Keratinocyte (primary cell): ENCODE measurements at places on chromosomes 16 and 17. TPM values are rescaled to one million over a fixed set of nuclear protein-coding genes. Genes with fewer than 3 reads are reported as not detected.

Gene NPIPB2
- polyA plus RNA-seq, result 3.6 to 5.5 TPM (median 5.0 TPM) in 3 replicates

GRCh38 chr17:21523497-21524210 lies 147.5 kb downstream of the KCNJ12 start:
- H3K4me3 ChIP-seq, result no peak overlapping the region
- DNase-seq, result no peak
- H3K4me1 ChIP-seq, result no peaks in the 10 kb centered on the region
- H3K27me3 ChIP-seq, result no peaks in the 10 kb centered on the region
- no peaks in the 10 kb centered on the region for H3K36me3 ChIP-seq
- no peak overlapping the region for H3K27ac ChIP-seq

Gene SLFN11
- 1.4 to 5.0 TPM (median 3.5 TPM) in 3 replicates for polyA plus RNA-seq

DNA sequence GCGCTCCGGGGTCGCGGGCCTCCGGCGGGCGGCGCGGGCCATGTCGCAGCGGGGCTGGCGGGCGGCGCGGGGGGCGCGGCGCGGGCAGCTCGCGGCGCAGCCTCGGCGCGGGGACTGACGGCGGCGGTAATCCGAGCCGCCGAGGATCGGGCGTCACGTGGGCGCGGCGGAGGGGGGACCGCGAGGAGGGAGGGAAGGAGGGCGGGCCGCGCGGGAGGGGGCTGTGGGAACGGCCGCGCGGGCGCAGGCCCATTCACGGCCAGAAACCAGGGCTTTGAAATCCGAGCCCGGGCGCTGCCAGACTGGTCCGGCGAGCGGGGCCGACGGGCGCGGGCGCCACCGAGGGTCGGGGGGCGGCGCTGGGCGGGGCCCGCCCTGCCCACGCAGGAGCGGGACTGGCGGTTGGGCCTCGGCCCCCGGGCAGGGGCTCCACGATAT lies at the start of gene MTSS2:
Gene MTSS2, minus strand, starts transcription at position 116 of the 438 bp plus-strand sequence. CDS start 262 bp downstream, outside the sequence.
- H3K27me3 ChIP-seq, result no peaks in the 10 kb centered on the region
- H3K4me1 ChIP-seq, result peaks cover 54% of the 10 kb centered on the region
- peaks cover 2% of the 10 kb centered on the region for H3K36me3 ChIP-seq

- H3K27me3 ChIP-seq, result no peaks in the 10 kb centered on the region
- no peaks in the 10 kb centered on the region for H3K4me1 ChIP-seq
- no peaks in the 10 kb centered on the region for H3K36me3 ChIP-seq
- no peak overlapping the region for H3K4me3 ChIP-seq
Measured at GRCh38 chr16:12637002-12637401, 166.7 kb downstream of the CPPED1 start.

DNA sequence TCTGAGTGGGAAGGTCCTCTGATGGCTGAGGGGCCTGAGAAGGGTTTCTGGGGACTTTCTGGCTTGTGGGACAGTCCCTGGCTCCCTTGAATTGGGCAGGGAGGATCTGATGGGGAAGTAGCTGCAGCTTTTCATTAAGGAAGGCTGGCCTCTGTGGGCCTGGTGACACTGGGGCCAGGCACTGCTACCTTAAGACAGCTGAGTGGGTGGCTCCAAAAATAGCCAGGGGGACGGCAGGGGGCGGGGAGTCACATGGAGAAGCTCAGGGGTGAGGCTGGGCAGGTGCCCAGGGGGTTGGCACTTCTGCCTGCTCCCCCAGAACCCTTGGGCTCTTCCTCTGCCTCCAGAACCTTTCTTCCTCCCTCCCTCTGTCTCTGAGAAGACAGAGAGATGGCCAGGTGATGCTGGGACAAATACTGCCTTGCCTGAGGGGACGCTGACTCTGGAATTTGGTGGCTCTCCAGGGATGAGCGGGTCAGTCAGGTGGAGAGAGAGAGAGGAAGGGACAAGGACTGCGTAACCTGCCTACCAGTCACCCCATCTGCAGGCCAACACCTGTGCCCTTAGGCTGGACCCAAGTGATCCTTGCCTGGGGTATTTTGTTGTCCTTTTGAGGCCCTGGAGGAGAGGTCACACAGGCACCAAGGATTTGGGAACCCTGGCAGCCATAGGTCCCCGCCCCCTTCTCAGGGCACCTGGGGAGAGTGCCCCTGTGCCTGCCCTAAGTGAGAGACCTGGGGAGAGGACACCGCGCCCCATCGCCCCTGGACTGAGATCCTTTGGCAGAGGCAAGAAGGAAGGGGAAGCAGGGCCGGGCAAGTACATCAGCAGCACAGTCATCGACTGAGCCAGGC lies 1.7 kb upstream of the SGCA start:
- H3K4me1 ChIP-seq, result peaks cover 9% of the 10 kb centered on the region
- H3K27me3 ChIP-seq, result peaks cover 3% of the 10 kb centered on the region
- no peak for DNase-seq
- no peak overlapping the region for H3K4me3 ChIP-seq

GRCh38 chr17:77872714-77873499 lies 85.6 kb upstream of the TNRC6C start:
- H3K36me3 ChIP-seq, result no peaks in the 10 kb centered on the region
- H3K27me3 ChIP-seq, result no peaks in the 10 kb centered on the region
- no peak overlapping the region for H3K27ac ChIP-seq
- no peak overlapping the region for H3K4me3 ChIP-seq
- no peaks in the 10 kb centered on the region for H3K4me1 ChIP-seq
- no peak for DNase-seq

GRCh38 chr17:77723909-77724875 lies 234.3 kb upstream of the TNRC6C start:
- no peaks in the 10 kb centered on the region for H3K4me1 ChIP-seq
- no peak overlapping the region for H3K4me3 ChIP-seq
- peaks cover 8% of the 10 kb centered on the region for H3K27me3 ChIP-seq

DNA sequence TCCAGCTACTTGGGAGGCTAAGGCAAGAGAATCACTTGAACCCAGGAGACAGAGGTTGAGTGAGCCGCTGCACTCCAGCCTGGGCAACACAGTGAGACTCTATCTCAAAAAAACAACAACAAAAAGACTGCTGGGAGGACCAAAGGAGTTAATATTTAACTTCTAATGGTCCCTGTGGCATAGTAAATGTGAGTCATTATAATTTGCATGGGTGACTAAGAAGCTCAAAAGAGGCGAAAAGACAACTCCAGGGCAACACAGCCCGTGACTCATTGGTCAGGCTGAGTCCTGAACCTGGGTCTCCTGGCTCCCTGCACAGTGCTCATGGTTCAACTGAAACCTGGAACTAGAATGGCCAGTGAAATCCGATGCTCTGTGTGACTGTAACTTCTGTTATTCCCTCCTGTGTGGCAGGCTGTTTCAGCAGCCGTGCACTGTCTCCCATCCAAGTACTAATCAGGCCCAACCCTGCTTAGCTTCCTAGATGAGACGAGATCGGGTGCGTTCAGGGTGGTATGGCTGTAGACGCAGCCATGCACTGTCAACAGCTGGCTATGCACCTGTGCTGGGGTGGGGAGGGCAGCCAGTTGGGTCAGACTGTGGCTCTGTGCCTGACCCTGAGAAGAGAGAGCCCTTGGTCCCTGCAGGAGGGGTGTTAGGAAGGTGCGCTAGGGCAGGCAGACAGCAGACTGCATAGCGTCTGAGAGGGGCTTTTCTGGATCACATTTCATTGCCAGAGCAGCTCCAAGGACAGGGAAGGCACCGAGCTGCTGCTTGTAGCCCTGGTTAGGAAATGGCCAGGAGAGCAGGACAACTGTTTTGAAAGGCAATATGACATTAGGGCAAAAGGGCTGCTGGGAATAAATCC lies 14.5 kb upstream of the GPRC5C start:
- H3K4me1 ChIP-seq, result peaks cover 21% of the 10 kb centered on the region
- no peak overlapping the region for H3K4me3 ChIP-seq
- no peaks in the 10 kb centered on the region for H3K36me3 ChIP-seq
- no peak overlapping the region for H3K27ac ChIP-seq

GRCh38 chr17:35660902-35661301 lies 70.5 kb upstream of the RASL10B start:
- DNase-seq, result no peak
- H3K4me3 ChIP-seq, result no peak overlapping the region
- H3K4me1 ChIP-seq, result no peaks in the 10 kb centered on the region
- peaks cover 25% of the 10 kb centered on the region for H3K36me3 ChIP-seq
- H3K27ac ChIP-seq, result no peak overlapping the region

DNA sequence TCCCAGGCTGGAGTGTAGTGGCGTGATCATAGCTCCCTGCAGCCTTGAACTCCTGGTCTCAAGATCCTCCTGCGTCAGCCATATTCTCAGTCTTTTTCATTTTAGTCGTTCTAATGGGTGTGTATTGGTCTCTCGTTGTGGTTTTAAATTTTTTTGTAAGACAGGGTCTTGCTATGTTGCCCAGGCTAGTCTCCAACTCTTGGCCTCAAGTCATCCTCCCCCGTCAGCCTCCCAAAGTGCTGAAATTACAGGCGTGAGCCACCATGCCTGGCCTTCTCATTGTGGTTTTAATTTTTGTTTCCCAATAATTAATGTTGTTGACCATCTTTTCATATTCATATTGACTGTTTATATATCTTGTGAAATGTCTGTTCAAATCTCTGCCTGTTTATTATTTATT lies 8.6 kb downstream of the TMEM94 start:
- H3K4me1 ChIP-seq, result no peaks in the 10 kb centered on the region
- H3K27me3 ChIP-seq, result no peaks in the 10 kb centered on the region
- no peak for DNase-seq

GRCh38 chr16:85407-85782 lies 7.4 kb downstream of the MPG start:
- H3K4me3 ChIP-seq, result no peak overlapping the region
- no peak for DNase-seq
- peaks cover 46% of the 10 kb centered on the region for H3K36me3 ChIP-seq
- H3K27me3 ChIP-seq, result no peaks in the 10 kb centered on the region
- H3K4me1 ChIP-seq, result peaks cover 8% of the 10 kb centered on the region

DNA sequence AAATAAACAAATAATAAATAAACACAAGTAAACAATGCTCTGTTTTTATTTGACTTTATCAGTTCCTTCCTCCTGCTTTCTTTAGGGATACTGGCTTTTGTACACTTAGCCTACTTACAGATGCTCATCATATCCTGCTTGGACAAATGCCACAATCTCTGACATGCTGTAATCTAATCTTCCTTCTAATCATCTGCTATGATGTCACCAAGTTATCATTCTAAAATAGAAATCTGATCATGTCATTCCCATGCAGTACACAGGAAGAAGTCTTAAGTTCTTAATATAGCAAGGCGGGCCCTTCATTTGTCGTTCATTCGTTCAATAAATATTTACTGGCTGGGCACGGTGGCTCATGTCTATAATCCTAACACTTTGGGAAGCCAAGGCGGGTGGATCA lies 9.1 kb upstream of the UBB start:
- DNase-seq, result no peak
- H3K4me1 ChIP-seq, result peaks cover 3% of the 10 kb centered on the region
- H3K27ac ChIP-seq, result no peak overlapping the region
- H3K4me3 ChIP-seq, result no peak overlapping the region
- H3K27me3 ChIP-seq, result no peaks in the 10 kb centered on the region
- H3K36me3 ChIP-seq, result no peaks in the 10 kb centered on the region

- H3K36me3 ChIP-seq, result peaks cover 7% of the 10 kb centered on the region
- peak overlapping the region; percentile 5 for H3K27ac ChIP-seq
- H3K4me3 ChIP-seq, result no peak overlapping the region
- H3K4me1 ChIP-seq, result peaks cover 43% of the 10 kb centered on the region
- no peaks in the 10 kb centered on the region for H3K27me3 ChIP-seq
Measured at GRCh38 chr16:84726079-84726668, 26.4 kb downstream of the USP10 start.

Gene GAST
- polyA plus RNA-seq, result 0.40 to 4.8 TPM (median 0.87 TPM) in 3 replicates

Gene TMEM256
- 68.1 to 131 TPM (median 90.1 TPM) in 3 replicates for polyA plus RNA-seq

GRCh38 chr16:11796227-11797165 lies 562 bp downstream of the ZC3H7A start:
- H3K4me3 ChIP-seq, result peak overlapping the region; percentile 73
- no peak for DNase-seq
- peaks cover 3% of the 10 kb centered on the region for H3K36me3 ChIP-seq
- no peaks in the 10 kb centered on the region for H3K27me3 ChIP-seq
- peaks cover 33% of the 10 kb centered on the region for H3K4me1 ChIP-seq
- H3K27ac ChIP-seq, result peak overlapping the region; percentile 82

GRCh38 chr17:44023545-44024270 lies 8.9 kb upstream of the TMEM101 start:
- no peak overlapping the region for H3K27ac ChIP-seq
- H3K27me3 ChIP-seq, result no peaks in the 10 kb centered on the region
- DNase-seq, result no peak
- no peak overlapping the region for H3K4me3 ChIP-seq
- no peaks in the 10 kb centered on the region for H3K4me1 ChIP-seq
- peaks cover 13% of the 10 kb centered on the region for H3K36me3 ChIP-seq

- no peak overlapping the region for H3K27ac ChIP-seq
- H3K4me3 ChIP-seq, result no peak overlapping the region
- no peaks in the 10 kb centered on the region for H3K36me3 ChIP-seq
- H3K27me3 ChIP-seq, result no peaks in the 10 kb centered on the region
- DNase-seq, result no peak
Measured at GRCh38 chr16:71610936-71611871, 14.8 kb upstream of the MARVELD3 start.

DNA sequence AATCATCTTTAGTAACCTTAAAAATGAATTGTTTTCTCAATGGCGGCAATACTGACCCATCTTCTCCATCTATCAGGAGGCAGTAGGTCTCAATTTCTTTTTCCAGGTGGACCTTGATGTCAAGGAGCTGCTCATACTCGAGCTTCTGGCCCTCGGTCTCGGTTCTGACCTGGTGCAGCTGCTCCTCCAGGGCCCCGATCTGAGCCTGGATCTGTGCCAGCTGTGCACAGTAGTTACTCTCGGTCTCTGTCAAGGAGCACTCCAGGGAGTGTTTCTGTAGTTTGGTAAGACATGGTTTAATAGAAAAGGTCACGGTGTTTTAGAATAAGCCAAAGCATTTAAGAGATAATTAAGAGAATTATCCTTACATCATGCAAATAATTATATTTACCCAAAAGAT lies 4.9 kb downstream of the KRT27 start:
- peaks cover 4% of the 10 kb centered on the region for H3K27me3 ChIP-seq
- H3K4me3 ChIP-seq, result no peak overlapping the region
- no peak for DNase-seq
- no peak overlapping the region for H3K27ac ChIP-seq
- H3K4me1 ChIP-seq, result peaks cover 4% of the 10 kb centered on the region

DNA sequence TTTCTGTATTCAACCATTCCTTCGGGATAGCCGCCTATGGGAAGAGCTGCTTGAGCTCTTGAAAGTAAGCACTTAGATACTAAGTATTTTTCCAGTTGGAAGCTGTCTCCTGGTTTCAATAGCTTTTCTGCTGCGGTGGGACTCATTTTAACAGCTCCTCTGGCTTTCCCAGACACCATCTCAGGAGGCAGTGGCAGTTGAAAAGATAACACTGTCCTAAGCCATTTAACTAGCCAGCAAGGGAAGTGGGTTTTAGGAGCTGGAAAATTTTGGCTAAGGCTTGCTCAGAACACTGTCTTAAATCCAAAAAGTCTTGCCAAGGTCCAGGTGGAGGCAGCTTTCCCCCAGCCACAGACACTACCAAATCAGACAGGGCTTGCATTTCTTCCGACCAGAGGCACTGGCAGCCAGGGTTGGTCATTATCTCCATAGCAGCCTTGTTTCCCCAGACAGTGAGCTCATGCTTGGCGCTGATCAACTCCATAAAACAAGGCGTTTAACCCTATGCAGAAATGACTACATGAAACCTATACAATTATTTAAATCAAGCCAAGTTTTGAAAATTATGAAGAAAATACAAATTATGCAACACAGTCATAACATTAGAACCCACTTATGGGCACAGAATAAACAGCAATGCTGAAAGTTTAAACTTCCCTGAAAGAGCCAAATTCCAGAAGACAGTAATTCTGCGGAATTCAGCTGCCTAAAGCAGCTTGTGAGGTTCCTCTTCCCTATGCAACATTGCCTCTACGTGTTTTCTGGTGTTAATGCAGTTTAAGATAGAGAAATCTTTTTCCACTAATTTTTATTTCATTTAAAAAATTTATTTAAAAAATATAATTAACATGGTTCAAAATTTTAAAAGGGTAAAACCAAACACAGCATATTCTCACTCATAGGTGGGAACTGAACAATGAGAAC lies 25.0 kb downstream of the GABARAPL2 start:
- H3K27ac ChIP-seq, result no peak overlapping the region
- H3K36me3 ChIP-seq, result peaks cover 15% of the 10 kb centered on the region
- H3K4me3 ChIP-seq, result no peak overlapping the region
- H3K4me1 ChIP-seq, result peaks cover 3% of the 10 kb centered on the region
